ENCODE measurements at places on chromosomes 5 and 9.

- no peak for DNase-seq
These were observed 13.0 kb downstream of the TNC start for GRCh38 chr9:115104908-115105307.

DNA sequence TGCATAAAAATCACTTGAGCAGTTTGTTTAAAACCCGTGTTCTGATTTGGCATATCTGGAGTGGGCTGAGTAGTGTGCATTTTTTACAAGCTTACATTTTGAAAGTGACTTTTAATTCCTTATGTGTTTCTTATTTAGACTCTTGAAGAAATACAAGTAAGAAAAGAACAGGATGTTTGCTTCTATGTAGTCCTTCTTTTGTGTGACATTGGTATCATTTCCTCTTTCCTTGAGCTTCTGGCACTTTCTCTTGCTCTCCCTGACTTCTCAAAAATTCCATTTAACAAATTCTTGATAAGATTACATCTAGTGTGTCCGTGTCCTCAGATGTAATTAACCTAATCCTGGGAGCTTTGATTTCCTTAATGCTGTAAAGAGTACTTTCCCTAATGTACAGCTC, 12.5 kb downstream of the GARNL3 start:
- no peak for DNase-seq

DNA sequence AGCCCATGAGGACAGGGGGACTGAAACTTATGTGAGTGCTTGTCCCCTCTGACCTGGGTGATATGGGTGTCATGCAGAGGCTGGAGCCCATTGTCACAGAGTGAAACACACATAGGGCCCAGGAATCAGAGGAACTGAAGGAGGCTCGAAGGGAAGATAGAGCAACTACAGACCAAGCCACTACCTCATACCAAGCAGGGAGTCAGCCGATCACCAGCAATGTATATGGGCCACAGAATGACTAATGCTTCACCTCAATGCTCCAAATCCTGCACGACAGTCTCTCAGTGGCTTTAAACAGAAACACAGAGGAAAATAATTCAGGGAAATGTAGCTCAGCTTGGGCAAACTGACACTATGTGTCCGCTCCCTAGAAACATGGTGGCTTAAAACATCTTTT, 8.9 kb upstream of the FBXW11 start:
- no peak for DNase-seq

- DNase-seq, result no peak
These were observed 436.3 kb upstream of the PAPPA start for GRCh38 chr9:115717298-115717697.

- DNase-seq, result no peak
These were observed 535 bp downstream of the UNC5A start for GRCh38 chr5:176810687-176811501.

DNA sequence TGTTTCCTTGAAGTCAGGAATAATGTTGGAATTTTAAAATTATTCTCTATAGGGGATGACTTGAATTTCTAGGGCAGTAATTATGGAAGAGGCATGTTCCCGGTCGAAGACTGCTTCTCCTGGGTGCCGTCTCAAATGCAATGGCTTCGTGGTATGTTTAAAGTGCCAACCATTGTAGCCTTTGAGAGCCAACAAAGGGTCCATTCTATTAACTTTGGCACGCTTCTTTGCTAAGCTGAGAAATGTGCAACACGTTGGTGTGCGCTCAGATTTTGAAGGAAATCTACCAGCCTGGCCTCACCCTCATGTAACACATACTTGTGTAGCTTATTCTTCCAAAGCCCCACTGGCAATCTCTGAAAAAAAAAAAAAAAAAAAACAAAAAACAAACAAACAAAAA, 221.2 kb upstream of the ANKH start:
- DNase-seq, result no peak
